Kidney capillary endothelial cell (primary cell): ENCODE measurements at places on chromosomes 11 and 22.

- peak; percentile 88 for DNase-seq
These were observed 32.0 kb downstream of the TMEM184B start for GRCh38 chr22:38240734-38241252.

- DNase-seq, result no peak
These were observed 399.7 kb downstream of the BRD1 start for GRCh38 chr22:49427941-49428340.

- peak; percentile 62 for DNase-seq
These were observed 23.0 kb downstream of the LIMK2 start for GRCh38 chr22:31235081-31235480.

DNA sequence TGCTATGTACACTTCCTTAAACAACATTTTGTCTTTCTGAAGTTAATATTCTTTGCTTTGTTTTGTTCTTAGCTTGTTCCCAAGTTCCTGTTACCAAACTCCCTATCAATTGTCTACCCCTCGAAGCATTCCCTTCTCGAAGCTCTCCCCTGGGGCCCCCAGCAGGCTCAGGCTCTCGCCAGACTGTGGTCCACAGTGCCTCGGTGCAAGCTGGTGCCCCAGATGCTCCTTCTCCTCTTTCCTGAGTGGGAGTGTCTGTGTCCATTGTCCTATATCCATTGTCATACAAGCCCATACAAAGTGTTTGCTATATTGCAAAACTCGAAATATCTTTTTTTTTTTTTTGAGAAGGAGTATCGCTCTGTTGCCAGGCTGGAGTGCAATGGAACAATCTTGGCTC is 51.7 kb upstream of the RTL6 start:
- no peak for DNase-seq

- no peak for DNase-seq
These were observed 20.0 kb downstream of the CD82 start for GRCh38 chr11:44585421-44585820.

- DNase-seq, result no peak
These were observed 38.8 kb downstream of the STIM1 start for GRCh38 chr11:3894128-3894731.

- DNase-seq, result no peak
These were observed 14.6 kb downstream of the BBOX1 start for GRCh38 chr11:27055065-27055682.

DNA sequence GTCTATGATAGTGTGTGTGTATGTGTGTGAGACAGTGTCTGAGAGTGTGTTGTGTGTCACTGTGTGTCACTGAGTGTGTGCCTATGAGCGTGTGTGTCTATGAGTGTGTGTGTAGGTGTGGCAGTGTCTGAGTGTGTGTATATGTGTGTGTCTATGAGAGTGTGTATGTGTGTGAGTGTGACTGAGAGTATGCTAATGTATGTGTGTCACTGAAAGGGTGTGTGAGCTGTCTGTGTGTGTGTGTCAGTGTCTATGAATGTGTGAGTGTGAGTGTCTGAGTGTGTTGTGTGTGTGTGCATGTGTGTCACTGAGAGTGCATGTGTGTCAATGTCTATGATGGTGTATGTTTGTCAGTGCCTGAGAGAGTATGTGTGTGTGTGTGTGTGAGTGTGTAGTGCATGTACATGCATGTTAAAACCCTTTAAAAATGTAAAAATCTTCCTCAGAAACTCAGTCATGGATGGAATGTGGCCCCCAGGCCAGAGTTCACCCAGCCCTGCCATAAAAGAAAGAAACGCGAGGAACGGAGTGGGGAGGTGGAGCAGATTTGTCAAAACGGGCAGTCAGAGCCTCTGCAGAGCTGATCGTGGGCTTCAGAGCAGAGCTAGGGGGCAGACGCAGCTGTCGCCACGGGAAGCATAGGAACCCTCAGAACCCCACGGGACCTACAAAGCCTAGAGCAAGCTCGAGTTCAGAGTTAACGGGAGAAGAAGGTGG is 218.8 kb downstream of the CTTN start:
- DNase-seq, result no peak
